Dorsolateral prefrontal cortex (tissue), 122 donors: ENCODE measurements at places on chromosomes 12 and 14.

DNA sequence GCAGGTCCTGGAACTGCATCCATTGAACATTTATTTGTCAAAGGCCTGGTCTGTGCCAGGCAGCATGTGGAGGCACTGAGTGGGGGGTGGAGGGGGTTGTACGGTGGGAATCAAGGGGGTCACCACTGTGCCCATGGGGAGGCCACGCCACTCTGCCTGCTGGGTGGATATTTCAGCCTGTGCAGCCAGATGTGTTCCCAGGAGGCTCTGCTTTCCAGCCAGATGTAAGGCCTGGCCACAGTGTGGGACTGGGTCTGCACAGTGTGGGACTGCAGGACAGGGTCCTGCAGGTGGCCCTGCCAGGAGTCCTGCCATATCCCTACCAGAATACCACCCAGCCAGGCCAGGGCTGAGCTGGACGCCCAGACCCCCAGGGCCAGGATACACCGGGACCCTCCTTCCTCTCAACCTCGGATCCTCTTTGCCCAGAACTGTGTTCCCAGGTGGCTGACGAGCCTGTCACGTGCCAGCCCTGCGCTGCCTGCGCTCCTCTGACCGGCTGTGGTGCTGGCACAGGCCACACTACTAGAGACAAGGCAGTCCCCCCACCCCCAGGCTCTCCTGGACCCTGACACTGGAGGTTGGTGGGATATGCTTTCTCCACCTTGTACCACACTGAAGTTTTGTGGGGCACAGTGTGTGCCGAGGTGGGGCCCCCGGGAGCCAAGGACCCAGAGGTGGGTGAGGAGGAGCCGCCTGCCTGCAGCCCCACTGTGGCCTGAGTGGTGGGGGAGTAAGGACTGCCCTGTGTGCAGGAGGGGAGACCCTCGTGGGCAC, 17.5 kb downstream of the XRCC3 start:
- peak; percentile 29 for DNase-seq

GRCh38 chr12:60333461-60333860, 737.6 kb downstream of the SLC16A7 start:
- no peak for DNase-seq

- no peak for DNase-seq
These were observed 332.2 kb downstream of the DUSP6 start for GRCh38 chr12:89020121-89020480.

DNA sequence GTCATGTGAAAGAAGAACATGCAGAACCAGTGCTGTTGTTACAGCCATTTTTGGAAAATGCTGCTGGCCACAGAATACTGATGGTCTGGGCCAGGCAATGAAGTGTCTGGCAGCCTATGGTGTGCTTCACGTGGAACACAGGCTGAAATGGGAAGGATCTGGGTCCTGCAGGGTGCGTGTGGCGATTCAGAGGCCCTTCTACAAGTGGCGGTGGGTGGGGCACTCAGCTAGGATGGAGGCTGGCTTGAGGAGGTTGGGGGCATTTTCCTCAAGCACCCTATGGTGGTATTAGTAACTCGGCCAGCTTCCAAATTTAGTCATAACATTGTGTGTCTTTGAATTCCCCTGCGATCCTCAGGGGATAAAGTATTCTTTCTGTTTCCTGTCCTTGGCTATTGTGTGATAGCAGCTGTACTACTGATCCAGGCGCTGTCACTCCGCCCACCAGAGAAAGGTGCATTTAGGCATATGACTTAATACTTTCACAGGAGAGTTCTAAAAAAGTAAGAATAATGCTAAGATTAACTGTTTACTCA, 9.2 kb upstream of the RAD52 start:
- DNase-seq = no peak
